Gastroesophageal sphincter (tissue), 4 donors: ENCODE measurements at places on chromosomes 3 and 15. TPM values are rescaled to one million over a fixed set of nuclear protein-coding genes. Genes with fewer than 3 reads are reported as not detected.

The GOLGA8S gene
- 0.16 TPM for total RNA-seq

GRCh38 chr3:15998911-15999310 is 175.6 kb upstream of the GALNT15 start:
- no peak for ATAC-seq

The SMCO1 gene
- not detected for total RNA-seq

GRCh38 chr3:134065252-134066157 is 35.8 kb upstream of the SLCO2A1 start:
- no peak for ATAC-seq

The RGMA gene
- total RNA-seq: 99.4 TPM

DNA sequence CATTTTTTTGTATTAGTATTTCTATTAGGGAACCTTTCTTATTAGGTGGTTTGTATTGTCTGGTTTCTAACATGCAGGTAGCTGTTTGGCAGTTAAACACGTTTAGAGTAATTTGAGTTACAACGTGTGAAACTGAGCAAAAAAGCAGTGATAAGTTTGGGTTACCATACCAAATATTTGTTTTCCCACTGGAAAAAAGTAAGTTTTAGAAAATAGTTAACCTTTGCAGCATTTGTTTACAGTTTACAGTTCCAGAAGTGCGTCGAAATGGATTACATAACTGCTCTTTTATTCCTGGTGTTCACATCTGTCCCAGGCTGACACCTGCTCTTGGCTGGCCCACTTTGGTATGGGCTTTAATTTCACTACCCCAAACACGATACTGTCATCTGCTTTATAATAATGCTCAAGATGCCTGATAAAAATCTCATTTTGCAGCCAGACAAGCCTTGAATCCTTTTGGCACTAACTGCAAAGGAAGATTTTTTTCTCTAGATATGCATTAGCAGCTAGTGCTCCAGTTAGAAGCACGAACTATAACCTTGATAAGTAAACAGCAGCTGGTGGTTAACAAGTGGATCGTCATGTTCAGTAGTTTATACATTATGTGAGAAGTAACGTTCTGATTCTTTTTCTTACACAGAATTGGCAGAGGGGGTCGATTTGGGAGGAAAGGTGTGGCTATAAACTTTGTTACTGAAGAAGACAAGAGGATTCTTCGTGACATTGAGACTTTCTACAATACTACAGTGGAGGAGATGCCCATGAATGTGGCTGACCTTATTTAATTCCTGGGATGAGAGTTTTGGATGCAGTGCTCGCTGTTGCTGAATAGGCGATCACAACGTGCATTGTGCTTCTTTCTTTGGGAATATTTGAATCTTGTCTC is 5.3 kb downstream of the EIF4A2 start:
- ATAC-seq: no peak

GRCh38 chr3:82424031-82424339 is 662.5 kb upstream of the GBE1 start:
- no peak for ATAC-seq

The OR5K2 gene
- not detected for total RNA-seq

GRCh38 chr15:51079226-51079625 is 15.5 kb downstream of the TNFAIP8L3 start:
- ATAC-seq: no peak

GRCh38 chr15:40248006-40248783 is 9.3 kb downstream of the PAK6 start:
- ATAC-seq: no peak

- ATAC-seq: peak; percentile 66
These were observed 31.8 kb downstream of the CCNL1 start for GRCh38 chr3:157127831-157128767.

DNA sequence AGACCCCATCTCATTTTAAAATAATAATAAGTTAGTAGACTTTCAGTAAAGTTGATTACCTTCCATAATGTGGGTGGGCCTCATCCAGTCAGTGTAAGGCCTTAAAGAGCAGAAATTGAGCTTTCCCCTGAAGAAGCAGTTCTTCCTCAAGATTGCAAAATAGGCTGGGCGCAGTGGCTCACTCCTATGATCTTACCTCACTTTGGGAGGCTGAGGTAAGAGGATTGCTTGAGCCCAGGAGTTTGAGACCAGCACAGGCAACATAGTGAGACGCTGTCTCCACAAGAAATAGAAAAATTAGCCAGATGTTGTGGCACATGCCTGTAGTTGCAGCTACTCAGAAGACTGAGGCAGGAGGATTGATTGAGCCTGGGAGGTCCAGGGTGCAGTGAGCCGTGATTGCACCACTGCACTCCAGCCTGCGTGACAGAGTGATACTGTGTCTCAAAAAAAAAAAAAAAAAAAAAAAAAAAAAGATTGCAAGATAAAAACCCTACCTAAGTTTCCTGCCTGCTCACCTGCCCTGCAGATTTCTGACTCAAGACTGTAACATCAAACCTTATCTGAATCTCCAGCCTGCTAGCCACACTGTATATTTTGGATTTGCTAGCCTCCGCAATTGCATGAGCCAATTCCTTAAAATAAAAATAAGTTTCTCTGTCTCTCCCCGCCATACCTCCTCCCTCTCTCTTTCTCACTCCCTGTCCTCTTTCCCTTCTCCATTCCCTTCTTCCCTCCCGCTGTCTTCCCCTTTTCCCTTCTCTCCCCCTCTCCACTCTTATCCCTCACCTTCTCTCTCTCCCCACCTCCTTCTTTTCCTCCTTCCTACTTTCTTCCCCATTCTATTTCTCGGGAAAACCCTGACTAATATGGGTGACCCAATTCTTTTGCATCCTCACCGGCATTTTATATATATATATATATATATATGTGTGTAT is 16.9 kb downstream of the KLHL18 start:
- no peak for ATAC-seq

- ATAC-seq: no peak
These were observed 46.6 kb downstream of the DNAAF4 start for GRCh38 chr15:55461447-55461846.

The ZNF501 gene
- 7.0 TPM for total RNA-seq

- no peak for ATAC-seq
These were observed 25.0 kb upstream of the CYP11A1 start for GRCh38 chr15:74392451-74392830.

- peak; percentile 90 for ATAC-seq
These were observed 45.2 kb downstream of the TYRO3 start for GRCh38 chr15:41603941-41604911.

DNA sequence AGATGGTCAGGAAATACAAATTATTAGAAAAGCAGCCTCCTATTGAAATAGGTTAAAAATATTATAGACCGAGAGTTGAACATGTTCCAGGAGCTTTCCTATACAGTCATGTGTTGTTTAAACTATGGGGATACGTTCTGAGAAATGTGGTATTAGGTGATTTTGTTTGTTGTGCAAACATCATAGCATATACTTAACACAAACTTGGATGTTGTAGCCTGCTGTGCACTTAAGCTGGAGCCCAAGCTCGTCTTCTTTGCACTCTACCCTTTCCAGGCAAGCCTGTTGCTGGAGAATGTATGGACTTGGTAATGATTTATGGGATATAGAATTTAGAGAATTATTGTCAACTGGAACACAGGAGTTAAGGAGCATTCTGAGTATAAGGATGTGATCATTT is 140.2 kb downstream of the AKAP13 start:
- ATAC-seq: no peak

GRCh38 chr3:81268526-81268925 is 492.9 kb downstream of the GBE1 start:
- ATAC-seq: no peak

GRCh38 chr3:195041871-195042742 is 228.9 kb downstream of the XXYLT1 start:
- no peak for ATAC-seq

- ATAC-seq: peak; percentile 61
These were observed 70.9 kb downstream of the AAGAB start for GRCh38 chr15:67183443-67184169.

DNA sequence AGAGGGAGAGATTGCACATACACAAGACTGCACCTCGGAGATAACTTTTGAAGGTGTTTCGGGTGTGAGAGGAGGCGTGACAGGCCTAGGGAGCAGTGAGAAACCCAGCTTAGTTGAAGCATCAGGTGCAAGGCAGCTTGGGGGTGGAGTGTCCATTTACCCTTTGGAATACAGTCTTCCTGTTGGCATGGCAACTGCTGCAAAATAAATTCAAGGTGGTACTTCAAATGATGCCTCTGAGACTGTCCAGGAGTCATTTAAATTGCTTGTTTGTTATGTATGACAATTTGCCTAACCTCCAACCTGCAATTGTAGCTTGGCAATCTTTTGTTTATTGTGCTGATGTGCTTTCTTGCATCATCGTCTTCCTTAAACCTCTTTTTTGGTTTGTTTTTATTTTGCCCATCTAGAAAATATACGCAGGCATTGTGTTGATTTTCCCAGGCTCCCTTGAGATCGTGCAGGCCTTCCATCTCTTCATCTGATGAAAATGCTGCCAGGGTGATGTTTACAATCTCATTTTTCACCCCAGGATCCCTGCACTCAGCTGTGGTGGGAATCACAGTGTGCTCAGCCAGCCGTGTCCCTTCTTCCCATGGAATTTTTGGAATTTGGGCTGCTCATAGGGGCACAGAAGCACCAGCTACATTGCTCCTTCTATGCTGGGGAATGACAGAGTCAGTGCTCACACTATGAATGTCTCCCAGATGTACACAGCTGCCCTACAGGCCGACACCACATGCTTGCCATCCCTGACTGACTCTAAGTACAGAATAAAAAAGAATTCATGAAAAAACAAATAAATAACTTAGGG is 583.1 kb upstream of the CFAP20DC start:
- ATAC-seq: no peak

DNA sequence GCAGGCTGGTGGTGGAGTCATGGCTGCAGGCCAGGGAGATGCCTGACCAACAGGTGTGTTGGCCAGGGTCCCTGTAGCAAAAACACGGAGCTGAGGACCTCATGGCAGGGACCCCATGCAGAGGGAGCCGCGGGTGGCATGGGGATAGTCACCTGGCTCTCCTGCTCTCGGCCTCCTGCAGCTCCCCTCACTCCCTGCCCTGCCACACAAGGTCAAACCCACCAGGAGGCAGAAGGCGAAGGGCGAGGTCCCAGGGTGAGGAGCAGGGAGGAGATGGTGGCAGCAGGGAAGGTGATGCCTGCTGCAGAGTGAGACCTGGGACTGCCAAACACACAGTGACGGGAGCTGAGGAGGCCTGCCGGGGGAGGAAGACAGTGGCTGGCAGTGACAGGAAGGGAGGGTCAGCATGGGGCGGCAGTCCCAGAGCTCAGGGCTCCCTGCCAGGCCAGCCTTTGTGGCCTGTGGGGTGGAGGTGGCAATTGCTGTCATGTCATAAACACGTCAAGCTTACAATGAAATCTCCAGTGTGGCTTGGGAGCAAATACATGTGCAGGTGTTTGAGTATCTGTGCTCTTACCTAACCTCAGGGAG is 144.3 kb downstream of the TJP1 start:
- ATAC-seq: no peak

- no peak for ATAC-seq
These were observed 115.6 kb downstream of the FNDC3B start for GRCh38 chr3:172154768-172155664.

DNA sequence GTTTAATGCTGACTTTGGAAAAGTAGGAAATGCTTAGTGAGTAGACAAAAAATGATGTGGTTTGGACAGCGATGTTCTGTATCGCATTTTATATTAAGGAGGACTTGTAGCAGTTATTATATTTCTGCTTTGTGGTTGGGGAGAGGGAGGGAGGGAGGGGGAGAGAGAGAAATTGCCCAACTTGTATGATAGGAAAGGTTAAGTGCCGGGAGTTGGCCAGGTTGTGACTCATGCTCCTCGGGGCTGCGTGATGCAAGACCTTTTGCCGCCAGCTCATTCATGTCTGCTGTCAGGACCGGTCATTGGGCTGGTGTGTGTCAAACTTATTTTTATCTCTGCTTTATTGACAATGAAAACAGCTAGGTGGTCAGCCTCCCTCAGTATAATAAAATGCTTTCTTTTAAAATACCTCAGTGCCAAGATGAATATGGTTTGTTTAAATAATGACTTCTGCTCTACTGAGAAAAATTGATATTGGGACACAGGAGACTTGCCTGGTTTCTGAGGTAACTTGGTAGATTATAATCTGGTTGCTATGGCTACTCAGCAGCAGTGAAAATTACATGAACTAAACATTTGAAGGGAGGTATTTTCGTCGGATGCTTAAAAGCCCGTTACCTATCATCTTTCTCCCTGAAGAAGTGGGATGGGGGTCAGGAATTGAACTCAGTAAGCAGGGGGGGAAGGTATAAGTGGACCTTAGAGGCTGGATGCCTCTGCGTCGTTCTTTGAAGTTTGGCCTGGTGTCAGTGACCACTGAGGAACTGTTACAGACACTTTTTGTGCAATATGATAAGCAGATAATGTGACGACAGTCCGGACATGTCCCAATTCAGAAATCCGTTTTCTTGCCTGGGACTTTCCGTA is 90.7 kb downstream of the FNDC3B start:
- peak; percentile 89 for ATAC-seq

The CRYBG3 gene
- total RNA-seq: 52.4 TPM

The PARP9 gene
- total RNA-seq: 24.7 TPM

- no peak for ATAC-seq
These were observed 27.5 kb upstream of the NDUFB4 start for GRCh38 chr3:120568598-120568997.

The SIDT1 gene
- 0.15 TPM for total RNA-seq

The GOLGA8J gene
- total RNA-seq: 0.40 TPM
